ENCODE measurements at places on chromosomes 6 and 20. TPM values are rescaled to one million over a fixed set of nuclear protein-coding genes. Genes with fewer than 3 reads are reported as not detected.

DNA sequence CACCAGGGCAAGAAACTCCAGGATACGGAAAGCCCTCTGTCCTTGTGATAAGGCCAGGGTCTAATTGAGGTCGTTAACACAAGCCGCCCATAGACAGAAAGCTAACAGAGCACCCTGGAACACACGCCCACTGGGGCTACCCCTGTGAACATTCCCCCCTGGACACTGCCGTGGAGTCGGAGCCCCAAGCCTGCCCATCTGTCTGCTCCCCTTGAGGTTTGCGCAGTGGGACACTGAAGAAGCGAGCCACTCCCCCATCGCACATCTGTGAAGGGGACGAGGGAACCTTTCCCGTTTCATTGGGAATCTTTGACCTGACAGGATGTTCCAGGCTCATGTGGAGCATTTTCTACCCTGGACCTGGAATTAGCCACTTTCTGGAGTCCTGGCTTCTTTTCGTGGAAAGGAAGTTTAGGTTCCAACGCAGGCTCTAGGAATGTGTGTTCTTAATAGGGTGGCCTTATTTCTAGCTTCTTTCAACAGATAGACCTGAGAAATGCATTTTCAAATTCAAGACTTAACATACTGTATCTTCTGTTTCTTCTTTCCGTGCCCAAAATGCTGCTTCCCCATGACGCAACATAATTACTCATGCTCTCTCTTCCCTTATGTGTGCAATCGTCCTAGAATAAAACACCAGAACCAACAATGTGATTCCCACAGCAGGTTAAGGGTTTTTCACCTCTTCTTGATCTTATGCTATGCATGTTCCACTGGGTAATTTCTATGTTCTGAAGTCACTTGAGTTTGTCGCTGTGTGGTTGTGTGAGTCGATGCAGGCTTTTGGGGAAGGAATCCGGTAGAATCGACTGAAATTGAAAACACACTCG lies 161.1 kb downstream of the ERMARD start:
- no peak for DNase-seq

DNA sequence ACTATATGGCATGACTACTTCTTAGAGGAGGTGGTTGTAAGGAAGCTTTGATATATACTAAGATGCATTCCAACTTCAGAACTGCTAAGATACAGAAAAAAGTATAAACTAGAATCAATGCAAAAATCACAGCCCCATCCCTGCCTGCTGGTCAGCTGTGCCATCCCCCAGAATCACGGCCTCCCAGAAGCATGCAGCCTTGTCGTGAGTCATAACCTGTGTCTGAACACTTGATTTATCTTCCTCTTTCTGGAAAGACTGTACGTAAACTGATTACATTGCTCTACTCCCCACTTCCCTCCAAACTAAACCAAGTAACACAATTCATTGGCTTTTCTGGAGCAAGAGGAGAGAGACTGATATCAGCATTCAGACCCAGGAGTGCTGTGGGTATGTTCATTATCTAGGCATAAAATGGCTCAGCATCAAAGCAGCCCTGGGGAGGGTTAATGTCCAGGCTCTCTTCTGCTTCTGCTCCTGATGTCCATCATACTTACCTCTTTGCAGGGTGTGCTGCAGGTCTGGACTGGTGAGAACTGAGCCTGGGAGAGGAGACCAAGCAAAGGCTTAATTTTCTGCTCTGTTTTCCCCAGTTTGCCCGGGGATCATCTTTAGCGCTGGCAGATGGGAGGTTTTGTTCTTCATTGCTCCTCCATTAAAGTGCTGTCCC lies 18.4 kb downstream of the SCP2D1 start:
- peak; percentile 76 for DNase-seq

GRCh38 chr6:169589699-169590257 lies 112.1 kb downstream of the WDR27 start:
- peak; percentile 57 for DNase-seq

The DUSP15 gene
- total RNA-seq, result not detected

DNA sequence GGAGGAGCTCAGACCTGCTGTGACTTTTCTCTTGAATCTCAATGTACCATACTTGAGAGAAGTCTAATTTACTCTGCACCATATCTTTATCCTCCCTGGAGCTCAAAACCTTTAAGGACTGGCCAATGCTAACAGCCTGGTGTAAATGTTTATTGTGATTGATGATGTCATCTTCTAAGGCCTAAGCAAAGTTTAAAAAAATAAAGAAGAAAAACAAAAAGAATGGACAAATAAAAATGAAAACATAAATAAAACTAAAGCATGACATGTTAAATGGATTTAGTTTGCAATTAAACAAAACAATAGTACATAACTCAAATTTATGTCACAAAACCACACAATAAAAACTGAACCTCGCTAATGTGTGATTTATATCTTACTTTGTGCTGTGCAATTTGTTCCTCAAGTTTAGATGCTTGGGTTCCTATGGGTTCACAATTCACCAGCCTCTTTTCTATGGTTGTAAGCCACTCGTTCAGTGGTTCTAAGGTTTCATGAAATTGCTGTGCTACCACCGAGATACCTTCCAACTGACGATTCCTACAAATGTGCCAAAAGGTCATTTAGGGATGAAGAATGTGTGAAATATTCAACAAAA lies 113.0 kb downstream of the DST start:
- no peak for DNase-seq

The CST2 gene
- not detected for total RNA-seq

DNA sequence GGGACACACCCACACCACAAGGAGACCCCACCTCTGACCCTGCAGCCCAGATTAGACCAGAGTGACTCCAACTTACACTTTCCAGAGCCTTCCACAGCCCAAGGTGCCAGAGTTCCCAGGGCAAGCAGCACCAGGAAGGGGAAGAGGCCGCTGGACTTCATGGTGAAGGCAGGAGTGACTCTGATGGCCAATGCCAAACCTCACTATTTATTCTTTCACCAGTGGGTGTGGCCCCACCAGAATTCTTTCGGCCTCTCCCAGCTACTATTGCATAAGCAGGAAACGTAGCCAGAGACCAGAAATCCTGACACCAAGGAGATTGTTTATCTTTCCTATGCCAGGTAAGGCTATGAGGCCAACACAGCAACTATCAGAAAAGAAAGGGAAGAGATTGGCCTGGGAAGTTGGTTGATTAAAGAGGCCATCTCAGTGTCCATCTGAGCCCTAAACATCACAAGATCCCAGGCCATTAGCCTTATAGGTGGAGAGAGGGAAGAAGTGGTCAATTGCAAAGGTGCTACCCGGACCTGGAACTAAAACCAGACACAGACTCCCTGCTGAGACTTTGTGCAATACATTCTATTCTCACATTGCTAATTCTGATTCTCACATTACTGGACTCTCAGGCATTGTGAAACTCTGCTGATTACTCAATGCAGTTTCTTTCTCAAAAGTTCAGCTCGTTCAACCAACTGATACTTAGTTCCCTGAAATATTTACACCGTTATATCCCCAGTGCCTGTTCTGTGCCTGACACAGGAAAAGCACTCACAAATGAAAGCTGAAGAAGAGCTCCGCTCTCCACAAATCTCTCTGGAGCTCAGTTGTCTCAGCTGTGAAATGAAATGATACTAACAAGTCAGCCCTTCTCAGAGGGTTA lies at the start of gene SLPI:
Gene SLPI, minus strand, starts transcription at position 182 of the 880 bp plus-strand sequence. Its CDS starts 21 bp downstream, at position 161.
- DNase-seq, result no peak

- DNase-seq, result no peak
Measured at GRCh38 chr6:52532457-52532856, 44.4 kb downstream of the TRAM2 start.

DNA sequence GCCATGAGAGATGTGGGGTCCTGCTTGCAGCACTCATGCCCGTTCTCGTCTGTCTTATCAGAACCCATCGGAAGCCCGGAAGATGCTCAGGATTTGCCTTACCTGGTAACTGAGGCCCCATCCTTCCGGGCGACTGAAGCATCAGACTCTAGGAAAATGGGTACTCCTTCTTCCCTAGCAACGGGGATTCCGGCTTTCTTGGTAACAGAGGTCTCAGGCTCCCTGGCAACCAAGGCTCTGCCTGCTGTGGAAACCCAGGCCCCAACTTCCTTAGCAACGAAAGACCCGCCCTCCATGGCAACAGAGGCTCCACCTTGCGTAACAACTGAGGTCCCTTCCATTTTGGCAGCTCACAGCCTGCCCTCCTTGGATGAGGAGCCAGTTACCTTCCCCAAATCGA lies 8.3 kb downstream of the PI16 start:
- peak; percentile 18 for DNase-seq

- DNase-seq, result peak; percentile 71
Measured at GRCh38 chr6:42166444-42167141, 6.6 kb upstream of the GUCA1A start.

The VWA7 gene
- 0.36 TPM for total RNA-seq

The FAM83B gene
- total RNA-seq, result not detected

GRCh38 chr6:40417031-40417430 lies 170.1 kb downstream of the LRFN2 start:
- DNase-seq, result no peak

The LGSN gene
- total RNA-seq, result not detected

- no peak for DNase-seq
Measured at GRCh38 chr6:90440586-90441283, 144.1 kb upstream of the BACH2 start.

The KIFC1 gene
- 125 TPM for total RNA-seq

The BTN1A1 gene
- total RNA-seq, result not detected

DNA sequence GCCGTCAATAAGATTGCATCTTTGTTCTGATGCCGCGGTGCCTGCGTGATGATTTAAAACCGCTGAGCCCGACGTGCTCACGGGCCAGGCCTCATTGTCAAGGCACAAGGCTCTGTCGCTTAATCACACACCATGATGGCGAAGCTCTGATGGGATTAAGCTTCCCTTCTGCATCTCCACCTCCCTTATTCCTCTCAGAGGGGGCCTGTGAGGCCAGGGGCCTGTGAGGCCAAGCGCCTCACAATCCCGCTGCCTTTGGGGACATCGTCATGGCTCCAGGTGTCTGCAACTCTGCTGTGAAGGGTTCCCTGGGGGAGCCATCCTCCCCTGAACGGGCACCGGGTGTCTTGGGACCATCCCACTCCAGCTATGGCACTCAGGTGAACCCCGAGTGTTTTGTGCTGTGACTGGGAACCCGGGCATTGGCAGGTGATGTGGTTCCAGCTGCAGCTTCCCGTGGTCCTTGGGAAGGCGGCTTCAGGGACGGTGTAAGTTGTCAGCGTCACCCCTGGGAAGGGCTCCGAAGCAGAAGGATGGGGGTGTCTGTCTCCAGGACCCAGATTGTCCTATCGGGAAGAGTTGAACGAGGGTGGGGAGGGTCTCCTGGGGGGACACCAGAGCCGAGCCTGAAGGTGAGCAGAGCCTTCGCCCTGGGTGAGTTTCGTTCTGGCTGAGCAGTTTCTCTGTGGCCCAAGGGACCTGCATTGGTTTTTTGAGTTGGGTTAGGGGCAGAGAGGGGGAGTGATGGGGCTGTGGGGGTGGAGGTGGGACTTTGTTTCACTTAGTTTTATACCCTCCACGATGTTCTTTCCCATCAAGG lies 18.0 kb upstream of the BHLHE23 start:
- no peak for DNase-seq

Measured in RPMI7951 (cell line).